Testis (tissue), 5 donors: ENCODE measurements at places on chromosomes 5 and 9.

GRCh38 chr5:95619514-95620029 lies 315 bp upstream of the GPR150 start:
- H3K36me3 ChIP-seq: no peaks in the 10 kb centered on the region
- H3K4me1 ChIP-seq: no peaks in the 10 kb centered on the region

- no peak for DNase-seq
- H3K4me3 ChIP-seq: no peak overlapping the region
- H3K27me3 ChIP-seq: no peaks in the 10 kb centered on the region
- no peaks in the 10 kb centered on the region for H3K36me3 ChIP-seq
Observed at GRCh38 chr9:130288393-130288792, 22.8 kb downstream of the HMCN2 start.

DNA sequence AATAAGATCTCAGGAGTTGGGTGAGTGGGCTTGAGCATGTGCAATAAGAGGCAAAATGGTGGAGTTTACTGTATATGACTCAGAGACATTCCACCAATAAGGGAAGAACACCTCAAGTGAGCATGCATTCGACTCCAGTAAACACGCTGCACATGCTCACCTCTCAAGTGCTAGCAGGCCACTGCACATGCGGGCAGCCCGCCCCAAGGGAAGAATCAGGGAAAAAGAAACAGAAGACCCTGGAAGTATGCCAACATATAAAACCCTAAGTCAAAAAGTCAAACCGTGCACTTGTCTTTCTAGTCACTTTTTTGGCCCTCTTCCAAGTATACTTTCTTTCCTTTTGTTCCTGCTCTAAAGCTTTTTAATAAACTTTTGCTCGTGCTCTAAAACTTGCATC lies 245.3 kb upstream of the RASA1 start:
- H3K27me3 ChIP-seq: no peaks in the 10 kb centered on the region
- no peak overlapping the region for H3K27ac ChIP-seq
- H3K4me1 ChIP-seq: peaks cover 9% of the 10 kb centered on the region
- no peak for DNase-seq
- H3K36me3 ChIP-seq: no peaks in the 10 kb centered on the region

GRCh38 chr5:112738191-112738560 lies 491 bp downstream of the APC start:
- DNase-seq: no peak
- H3K27me3 ChIP-seq: no peaks in the 10 kb centered on the region
- no peak overlapping the region for H3K27ac ChIP-seq
- H3K4me1 ChIP-seq: peaks cover 12% of the 10 kb centered on the region
- no peaks in the 10 kb centered on the region for H3K36me3 ChIP-seq
- peak overlapping the region; percentile 72 for H3K4me3 ChIP-seq

- no peak overlapping the region for H3K27ac ChIP-seq
- no peaks in the 10 kb centered on the region for H3K36me3 ChIP-seq
- no peak for DNase-seq
Observed at GRCh38 chr9:100082782-100083181, 16.0 kb downstream of the ERP44 start.

DNA sequence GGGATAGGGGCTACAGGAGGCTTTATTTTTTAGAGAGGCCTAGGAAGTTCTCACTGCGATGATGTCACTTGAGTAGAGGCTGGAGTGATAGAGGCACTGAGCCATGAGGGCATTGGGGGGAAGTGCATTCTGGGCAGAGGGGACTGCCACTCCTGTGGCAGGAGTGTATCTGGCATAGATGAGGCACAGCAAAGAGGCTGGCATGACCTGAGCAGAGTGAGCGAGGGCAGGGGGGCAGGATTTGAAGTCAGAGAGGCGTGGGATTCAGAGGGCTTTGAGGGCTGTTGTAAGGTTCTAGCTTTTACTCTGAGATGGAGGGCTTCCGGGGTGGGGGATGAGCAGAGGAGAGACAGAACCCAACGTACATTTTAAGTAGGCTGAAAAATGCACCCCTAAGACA lies 91.9 kb upstream of the SH3PXD2B start:
- no peaks in the 10 kb centered on the region for H3K36me3 ChIP-seq
- no peak overlapping the region for H3K27ac ChIP-seq
- DNase-seq: no peak
- no peak overlapping the region for H3K4me3 ChIP-seq
- H3K27me3 ChIP-seq: no peaks in the 10 kb centered on the region

GRCh38 chr9:2018162-2018643 lies 3.1 kb downstream of the SMARCA2 start:
- H3K27ac ChIP-seq: peak overlapping the region; percentile 98
- peaks cover 31% of the 10 kb centered on the region for H3K4me1 ChIP-seq
- DNase-seq: peak; percentile 37
- H3K4me3 ChIP-seq: peak overlapping the region; percentile 75
- no peaks in the 10 kb centered on the region for H3K27me3 ChIP-seq
- H3K36me3 ChIP-seq: no peaks in the 10 kb centered on the region
